ENCODE measurements at places on chromosomes 4 and X.

DNA sequence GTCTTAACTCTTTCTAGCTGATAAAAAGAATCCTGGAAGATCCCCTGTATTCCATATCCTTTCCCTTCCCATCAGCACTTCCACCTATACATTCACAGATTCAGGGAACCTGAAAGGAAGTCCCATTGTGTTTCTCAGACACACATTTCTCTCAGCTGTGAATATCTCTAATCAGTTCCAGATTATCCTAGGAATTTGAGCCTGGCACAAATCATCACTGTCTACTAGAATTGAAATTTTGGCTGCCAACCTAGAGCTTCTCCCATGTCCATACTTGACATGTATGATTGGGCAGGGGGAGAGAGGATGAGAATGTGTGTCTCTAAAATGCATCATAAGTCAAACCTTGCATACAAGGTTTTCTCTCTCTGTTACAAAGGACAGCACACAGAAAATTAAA lies 53.1 kb downstream of the NDST3 start:
- DNase-seq = no peak

DNA sequence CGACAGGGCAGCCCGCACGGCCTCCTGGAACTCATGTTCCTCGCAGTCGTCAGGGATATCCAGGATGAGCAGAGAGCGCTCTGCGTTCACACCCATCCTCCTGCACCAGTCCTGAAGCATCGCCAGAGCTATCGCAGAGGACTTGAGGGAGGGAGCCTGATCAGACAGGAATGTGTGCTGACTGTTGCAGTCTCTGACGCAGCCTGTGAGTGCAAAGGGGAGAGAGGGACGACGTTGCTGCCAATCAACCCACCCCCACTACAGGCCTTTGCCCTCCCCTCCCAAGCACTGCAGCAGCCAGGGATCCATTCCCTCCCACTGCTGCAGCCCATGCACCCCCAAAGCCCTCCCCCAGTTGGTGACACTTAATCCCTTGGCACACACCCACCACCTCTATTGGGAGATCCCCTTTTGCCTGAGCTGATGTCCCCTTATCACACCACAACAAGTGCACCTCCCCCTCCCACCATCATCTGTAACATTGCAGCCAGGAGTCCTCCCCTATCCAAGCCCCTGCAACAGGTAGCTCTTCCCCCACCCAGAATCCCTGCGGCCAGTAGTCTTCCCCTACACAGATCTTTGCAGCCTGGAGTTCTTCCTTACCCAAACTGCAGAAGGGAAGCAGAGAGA lies 897 bp downstream of the PNMA6F start:
- DNase-seq = no peak

DNA sequence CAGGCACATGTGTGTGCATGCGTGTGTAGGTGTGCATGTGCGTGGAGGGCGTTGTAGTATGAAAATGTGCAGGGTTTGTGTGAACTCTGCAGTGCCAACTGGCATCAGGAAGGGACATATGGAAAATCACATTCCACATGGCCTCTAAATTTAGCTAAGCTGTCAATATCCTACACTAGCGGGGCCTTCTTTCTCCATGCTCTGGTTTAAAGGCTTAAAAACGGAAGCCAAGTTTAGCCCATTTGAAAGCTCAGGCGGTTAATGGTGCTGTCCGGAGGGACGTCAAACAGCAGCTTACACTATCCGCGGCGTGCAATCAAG lies 144.1 kb upstream of the NOCT start:
- DNase-seq = no peak

GRCh38 chrX:129115104-129115503 lies 408.2 kb downstream of the SMARCA1 start:
- no peak for DNase-seq

- no peak for DNase-seq
Measured at GRCh38 chr4:55296096-55296495, 49.9 kb upstream of the SRD5A3 start.

- DNase-seq = peak; percentile 6
Measured at GRCh38 chrX:46686003-46686645, 72.8 kb downstream of the SLC9A7 start.

DNA sequence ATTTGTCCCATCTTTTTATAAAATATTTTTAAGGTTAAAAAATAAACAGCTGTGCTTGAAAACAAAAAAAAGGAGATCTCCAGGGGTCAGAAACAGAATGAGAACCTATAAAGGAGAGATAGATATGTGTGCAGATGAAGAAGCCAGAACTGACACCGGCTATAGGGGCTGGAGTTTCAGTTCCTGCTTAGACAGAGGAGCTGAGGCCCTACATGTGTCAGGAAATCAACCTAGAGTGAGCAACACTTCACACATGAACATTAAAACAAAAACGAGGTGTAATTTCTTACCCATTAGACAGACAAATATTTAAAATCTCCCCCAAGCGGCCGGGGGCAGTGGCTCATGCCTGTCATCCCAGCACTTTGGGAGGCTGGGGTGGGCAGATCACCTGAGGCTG lies 17.8 kb upstream of the HUWE1 start:
- no peak for DNase-seq

- DNase-seq = no peak
Measured at GRCh38 chr4:43296946-43297528, 404.5 kb downstream of the GRXCR1 start.

DNA sequence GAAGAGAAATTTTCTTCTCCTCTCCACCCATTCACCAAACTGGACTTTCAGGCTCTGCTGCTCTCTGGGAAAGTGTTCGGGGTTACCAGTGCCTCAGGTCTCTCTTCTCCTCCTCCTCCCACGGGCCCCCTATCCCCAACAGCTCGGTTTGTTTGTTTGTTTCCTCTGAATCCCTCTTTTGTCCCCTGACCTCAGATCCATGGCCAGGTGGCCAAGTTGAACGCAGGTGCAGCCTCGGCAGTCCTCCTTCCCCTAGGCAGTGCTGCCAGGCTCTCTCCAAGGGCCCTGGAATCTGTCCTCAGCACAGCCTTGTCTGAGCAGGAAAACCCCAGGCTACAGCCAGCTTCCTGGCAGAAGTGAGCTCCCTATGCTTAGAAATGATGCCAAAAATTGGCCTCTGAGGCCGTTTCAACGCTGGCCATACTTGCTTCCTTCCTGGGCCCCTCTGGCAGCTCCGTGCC lies 60.0 kb downstream of the FHDC1 start:
- DNase-seq = peak; percentile 14

GRCh38 chrX:15815779-15816437 lies 25.6 kb downstream of the ZRSR2 start:
- no peak for DNase-seq

DNA sequence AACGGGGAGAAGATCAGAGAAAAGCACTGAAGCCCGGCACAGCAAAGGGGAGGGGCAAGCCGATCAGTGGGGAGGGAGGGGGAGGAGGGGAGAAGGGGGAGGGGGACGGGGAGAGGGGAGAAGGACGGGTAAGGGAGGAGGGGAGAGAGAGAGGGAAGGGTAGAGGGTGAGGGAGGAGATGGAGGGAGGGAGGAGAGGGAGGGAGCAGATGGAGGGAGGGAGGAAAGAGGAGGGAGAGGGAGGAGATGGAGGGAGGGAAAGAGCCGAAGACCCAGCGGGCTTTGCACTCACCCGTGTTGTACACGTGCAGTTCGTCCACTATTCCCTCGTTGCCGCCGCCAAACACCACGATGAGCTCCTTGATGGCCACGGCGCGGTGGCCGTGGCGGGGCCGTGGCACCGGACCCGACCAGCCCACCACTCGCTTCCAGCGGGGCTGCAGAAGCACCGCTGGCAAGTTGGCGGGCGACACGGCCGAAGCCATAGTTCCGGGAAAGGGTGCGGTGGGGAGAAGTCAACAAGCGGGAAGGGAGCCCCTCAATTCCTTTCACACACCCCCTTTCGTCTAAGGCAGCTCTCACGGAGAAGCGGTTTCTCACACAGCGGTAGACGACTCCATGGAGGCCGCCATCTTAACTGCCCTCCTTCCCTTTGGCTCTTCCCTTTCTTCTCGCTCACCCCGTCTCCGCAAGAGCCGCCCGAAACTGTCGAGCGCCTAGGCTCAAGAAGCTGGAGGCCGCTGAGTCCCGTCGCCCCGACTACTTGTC lies 1.1 kb downstream of the HCFC1 start:
- DNase-seq = peak; percentile 50

GRCh38 chr4:148090503-148091476 lies 351.4 kb downstream of the NR3C2 start:
- DNase-seq = no peak

GRCh38 chr4:2832309-2832980 lies 11.2 kb upstream of the ADD1 start:
- DNase-seq = no peak

DNA sequence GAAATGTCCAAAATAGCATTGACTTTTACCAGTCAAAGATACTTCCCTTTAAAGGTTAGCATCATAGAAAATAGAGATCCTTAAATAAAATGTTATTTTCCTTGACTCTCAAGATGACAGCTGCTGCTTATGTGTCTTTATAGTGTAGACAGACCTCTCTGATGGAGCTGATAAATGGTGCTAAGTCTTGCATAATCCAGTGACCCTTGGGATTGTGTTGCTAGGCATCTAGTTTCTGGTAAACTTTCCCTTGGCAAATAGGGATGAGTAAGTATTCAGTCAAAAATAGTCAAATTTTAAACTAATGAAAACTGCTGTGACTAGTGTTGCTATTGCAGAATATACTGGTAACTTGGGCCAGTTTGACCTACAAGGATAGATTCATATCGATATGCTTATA lies 53.6 kb downstream of the MBNL3 start:
- no peak for DNase-seq

- no peak for DNase-seq
Measured at GRCh38 chrX:106912864-106913263, 7.3 kb upstream of the CLDN2 start.

DNA sequence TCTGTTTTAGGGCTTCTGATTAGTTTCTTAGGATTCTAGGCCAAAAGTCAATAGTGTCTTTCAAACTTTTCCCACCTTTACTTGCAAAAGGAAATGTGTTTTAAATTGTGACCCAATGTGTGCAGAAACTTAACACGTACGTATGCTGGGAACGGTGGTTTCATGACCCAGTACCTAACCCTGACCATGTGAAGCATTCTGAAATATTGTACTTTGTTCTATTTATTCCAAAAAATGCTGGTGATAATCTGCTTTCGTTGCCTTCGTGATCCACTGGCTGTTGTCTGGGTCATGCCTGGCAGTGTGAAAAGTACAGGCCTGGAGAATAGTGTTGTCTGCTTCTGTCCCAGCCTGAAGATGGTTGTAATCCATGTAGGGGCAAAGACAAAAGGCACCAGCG lies 26.7 kb upstream of the TADA2B start:
- no peak for DNase-seq

DNA sequence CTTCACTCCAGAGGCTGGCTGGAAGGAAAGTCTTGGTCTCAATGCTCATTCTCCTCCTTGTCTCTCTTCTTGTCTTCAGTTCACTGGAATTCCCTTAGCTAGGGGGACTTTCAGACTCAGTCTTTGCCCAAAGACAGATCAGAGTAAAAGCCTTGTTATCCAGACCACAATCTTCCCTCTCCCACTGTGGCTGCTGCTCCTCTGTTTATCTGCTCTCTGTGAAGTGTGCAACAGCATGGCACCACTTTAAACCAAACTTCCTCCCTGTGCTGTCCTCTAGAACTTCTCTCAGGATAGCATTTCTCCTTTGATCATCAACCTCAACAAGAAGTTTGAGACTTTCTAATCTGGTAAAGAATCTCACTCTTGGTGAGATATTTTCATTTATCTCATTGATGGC lies 530.1 kb upstream of the SLIT2 start:
- no peak for DNase-seq

GRCh38 chrX:78104447-78105176 lies 564 bp downstream of the PGK1 start:
- DNase-seq = peak; percentile 15

- DNase-seq = no peak
Measured at GRCh38 chr4:154959756-154960155, 178.7 kb downstream of the RBM46 start.

DNA sequence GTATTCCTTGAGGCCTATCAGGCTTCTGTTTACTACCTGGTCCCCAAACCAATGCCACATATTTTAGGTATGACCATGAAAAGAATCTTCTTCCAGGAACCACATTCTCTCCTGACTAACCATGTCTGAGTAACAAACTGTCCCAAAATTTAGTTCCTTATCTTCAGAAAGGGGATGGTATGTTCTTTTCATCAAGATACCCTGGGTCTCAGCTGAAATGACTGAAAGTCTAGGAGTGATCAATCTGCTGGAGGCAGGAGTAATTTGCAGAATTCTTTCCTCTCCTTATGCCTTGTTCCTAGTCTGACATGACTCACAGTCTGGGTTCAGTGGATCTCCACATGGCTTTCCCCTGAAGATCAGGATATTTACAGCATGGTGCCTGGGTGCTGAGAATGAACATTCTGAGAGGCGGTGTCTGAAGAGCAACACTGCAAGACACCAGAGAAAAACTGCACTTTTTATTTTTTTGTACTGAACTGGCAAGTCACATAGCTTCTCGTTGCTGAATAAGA lies 665.5 kb downstream of the TLL1 start:
- DNase-seq = no peak

DNA sequence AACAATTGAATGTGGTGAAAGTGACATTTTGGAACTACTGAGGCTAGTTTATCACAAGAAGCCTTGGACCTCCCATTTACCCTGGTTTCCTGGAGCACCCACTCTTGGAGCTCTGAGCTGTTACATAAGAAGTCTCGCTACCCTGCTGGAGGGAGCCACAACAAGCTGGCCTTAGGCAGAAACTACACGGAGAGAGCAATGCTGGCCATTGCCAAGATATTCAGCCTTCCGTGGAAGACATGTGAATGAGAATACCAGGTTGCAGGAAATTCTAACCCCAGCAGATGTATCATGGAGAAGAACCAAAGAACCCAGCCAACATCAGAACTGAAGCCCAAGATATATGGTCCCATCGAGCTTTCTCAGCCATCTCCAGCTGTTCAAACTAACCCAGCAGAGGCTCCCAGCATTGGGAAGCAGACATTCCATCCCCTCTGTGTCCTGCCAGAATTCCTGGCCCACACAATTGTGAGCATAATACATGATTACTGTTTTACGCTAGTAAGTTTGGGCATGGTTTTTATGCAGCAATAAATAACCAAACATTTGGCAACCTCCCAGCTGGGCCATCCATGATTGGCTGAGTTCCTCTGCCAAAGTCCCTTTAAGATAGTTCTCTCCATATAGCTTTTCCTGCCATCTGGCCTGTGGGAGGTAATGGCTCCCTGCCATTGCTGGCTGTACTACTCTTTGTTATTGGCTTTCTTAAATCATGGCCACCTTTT lies 17.9 kb upstream of the PDE5A start:
- DNase-seq = no peak

GRCh38 chr4:187258651-187259401 lies 535.2 kb upstream of the FAT1 start:
- DNase-seq = no peak

- DNase-seq = no peak
Measured at GRCh38 chr4:169098054-169098497, 88.0 kb upstream of the CBR4 start.

DNA sequence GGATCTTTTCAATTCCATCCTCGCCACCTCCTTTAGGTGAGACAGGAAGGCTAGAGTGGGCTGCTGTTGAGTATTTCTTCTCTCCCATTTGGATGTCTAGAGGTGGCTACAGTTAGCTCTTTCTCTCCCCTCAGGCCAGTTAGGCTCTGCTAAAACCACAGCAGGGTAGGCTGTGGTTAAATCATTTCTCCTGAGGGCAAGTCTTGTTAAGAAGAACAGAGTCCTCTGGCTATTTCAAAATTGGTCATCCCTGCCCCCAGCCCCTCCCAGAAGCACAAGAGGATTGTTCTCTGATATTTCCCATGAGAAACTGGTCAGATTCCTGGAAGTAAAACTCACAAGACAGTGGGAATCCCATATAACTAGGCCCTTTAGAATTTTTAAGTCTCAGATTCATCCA lies 1359.5 kb downstream of the TECRL start:
- no peak for DNase-seq

- DNase-seq = no peak
Measured at GRCh38 chr4:186131935-186132334, 27.4 kb downstream of the FAM149A start.

GRCh38 chrX:150032742-150033141 lies 94.5 kb upstream of the EOLA2 start:
- DNase-seq = no peak
